Activated T-cell treated with anti-CD3 and anti-CD28 coated beads, Interleukin-2, amount 50 U/mL, for 24 hours (primary cell): ENCODE measurements at places on chromosomes 2 and 18.

GRCh38 chr2:152292991-152293390 is 42.0 kb upstream of the FMNL2 start:
- DNase-seq: no peak

DNA sequence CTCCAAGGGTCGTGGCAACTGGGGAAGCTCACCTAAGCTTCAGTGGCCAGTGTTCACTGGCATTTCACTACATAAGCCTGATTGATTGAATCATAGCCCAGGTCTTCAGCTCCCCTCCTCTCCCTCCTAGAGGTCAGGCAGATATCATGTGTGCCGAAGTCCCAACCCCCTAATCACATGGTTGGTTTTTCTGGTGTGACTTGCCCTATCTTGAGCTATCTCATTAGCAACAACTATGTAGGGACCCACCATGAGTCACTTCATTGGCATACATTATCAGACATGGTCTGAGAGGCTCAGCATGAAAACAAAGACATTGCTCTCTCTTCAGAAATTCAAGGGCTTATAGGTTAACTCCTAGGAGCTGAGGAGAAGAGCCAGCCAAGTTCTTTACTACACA is 76.8 kb downstream of the LYPD1 start:
- no peak for DNase-seq

- DNase-seq: no peak
These were observed 71.8 kb downstream of the ICOS start for GRCh38 chr2:204008352-204008751.

DNA sequence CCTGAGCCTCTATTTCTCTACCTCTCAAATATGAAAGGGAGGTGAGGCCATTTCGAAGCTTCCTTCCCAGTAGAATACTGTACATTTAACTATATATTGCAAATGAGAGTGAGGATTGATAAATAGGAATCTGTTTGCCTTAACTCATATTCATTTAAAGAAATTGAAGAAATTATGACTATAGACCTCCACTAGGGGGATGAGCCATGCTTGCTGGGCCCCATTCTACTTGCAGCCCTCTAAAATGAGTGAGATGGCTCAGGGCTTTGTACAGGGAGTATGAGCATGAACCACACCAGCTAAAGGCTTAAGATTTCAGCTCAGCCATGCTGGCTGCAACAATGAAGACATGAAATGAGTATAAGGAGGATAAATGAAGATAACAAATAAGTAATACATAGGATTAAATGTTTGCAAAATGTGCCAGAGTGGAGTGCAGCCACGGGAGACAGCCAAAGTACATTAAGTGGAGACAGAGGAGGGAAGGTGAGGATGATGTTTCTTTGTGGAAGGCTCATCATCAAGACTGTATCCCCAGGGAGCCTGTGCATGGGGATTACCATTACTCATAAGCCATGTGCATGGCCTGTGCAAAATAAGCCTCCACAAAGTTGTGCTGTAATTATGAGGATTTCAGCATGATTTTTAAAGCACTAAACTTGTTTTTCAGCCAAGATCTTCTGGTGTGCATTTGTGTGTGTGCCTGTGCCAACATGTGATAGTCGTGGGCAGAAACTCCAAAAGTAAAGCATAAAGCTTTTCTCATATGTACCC is 300.8 kb downstream of the CNTNAP5 start:
- DNase-seq: no peak

- DNase-seq: no peak
These were observed 569.3 kb downstream of the DPP10 start for GRCh38 chr2:115011721-115012120.

DNA sequence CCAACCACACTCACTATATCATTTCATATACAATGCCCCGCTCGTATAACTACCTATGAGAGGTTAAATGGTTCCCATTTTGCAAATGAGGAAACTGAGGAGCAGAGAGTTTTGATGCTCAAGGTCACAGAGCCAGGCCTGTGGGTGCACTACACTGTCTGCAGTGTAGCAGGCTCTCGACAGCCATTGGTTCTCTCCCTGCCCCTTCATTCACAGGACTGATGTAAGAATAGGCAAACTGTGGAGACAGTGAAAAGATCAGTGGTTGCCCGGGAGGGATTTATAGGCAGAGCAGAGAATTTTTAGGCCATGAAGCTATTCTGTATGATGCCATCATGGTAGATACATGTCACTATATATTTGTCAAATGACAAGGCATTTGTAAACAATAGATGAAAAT is 39.0 kb upstream of the LBH start:
- DNase-seq: no peak

DNA sequence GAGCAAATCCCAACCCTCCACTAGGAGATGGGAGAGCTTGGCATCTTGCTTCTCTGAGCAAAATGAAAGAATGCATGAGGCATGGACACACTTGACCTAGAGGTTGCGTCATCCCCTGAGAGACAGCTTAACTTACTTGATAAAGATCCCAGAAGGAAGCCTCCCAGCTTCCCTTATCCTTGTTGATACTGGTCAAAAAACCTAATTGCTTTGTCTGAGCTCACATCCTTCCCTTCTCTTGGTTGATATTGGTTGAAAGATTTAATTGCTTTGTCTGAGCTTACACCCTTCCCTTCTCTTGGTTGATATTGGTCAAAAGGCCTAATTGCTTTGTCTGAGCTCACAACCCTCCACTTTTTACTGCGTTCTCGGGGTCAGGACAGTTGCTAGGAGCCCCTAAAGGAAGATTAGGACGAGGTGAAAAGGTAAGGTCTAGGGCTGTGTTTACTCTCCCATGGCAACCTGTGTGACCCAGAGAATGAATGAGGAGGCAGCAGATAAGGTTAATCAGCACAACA is 12.2 kb upstream of the BOD1L2 start:
- DNase-seq: no peak

- no peak for DNase-seq
These were observed 282.0 kb upstream of the RND3 start for GRCh38 chr2:150769421-150769820.

DNA sequence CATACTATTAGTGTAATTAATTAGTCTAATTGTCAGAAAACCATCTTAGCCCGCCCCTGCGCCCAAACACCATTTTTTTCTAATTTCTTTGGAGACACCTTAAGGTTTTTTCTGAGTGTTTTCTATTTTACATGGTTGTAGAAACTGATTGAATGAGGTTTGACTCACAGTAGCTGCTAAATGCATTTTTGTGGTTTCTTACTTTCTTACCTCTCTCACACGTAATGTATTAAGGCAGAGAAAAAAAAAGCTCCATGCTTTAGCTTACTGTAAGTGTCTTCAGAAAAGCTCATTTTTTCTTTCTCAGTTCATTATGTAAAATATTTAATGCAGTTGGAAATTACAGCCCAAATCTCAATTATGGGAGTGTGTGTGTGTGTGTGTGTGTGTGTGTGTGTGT is 548.5 kb upstream of the LRRTM4 start:
- no peak for DNase-seq

- DNase-seq: peak; percentile 20
These were observed 83.6 kb upstream of the BCL2L11 start for GRCh38 chr2:111037128-111037527.

DNA sequence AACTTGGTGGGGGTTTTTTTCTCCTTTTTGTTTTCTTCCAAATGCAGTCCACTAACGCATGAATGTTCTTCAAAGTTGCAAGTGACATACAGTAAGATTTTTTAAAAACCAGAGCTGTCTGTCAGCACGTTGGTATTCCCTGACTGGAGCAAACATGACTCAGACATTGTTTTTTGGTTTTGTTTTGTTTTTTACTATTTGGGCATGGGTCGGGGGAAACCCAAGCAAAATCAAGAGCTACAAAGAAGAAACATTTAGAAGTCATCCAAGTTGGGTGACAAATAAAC is 726 bp upstream of the CCDC88A start:
- DNase-seq: no peak

DNA sequence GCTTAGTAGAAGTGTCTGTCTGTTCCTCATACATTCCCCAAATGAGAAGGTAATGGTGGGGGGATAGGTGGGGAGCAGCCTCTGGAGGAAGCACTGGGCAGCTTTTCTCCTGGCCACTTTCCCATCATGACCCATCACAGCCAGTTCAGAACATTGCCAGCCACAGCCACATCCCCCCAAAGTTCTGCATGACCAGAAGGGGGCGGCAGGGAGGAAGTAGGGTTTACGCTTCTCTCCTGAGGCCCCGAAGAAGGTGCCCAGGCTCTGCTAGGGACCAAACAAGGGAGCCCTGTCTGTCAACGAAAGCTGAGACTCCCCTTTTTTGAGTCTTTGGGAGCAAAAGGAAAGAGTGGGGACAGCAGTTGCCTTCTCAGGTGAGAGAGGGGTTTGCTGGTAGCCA is 7.7 kb downstream of the IGFBP5 start:
- peak; percentile 47 for DNase-seq

- no peak for DNase-seq
These were observed 194.0 kb upstream of the RBMS1 start for GRCh38 chr2:160687629-160688028.

DNA sequence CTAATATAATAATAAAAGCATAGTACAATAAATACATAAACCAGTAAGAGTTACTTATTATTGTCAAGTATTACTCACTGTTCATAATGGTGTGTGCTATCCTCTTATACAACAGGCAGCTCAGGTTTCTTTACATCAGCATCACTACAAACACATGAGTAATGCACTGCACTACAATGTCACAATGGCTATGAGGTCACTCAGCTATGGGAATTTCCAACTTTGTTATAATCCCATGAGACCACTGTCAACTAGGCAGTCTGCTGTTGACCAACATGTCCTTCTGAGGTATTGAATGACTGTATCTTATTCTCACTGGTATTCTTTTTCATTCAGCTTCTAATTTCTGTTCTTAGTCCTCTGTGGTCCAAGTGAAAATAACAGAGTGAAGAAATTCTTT is 250.4 kb upstream of the DSEL start:
- DNase-seq: no peak

DNA sequence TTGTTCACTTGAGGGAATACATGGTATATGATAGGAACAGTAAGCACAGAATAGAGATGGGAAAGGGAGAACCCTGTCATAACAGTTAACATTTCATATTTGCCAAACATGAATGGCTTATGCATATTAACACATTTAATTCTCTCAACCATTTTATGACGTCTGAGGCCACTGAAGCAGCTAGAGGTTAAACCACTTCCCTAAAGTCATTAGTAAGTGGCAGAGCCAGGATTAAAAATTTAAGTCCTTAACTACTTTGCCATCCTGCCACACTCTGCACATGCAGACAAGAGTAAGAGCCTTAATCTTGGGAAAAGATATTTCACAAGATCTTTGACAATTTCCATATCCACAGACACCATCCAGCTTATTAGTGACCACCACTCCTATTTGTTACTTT is 2.1 kb downstream of the LIPT1 start:
- DNase-seq: no peak

DNA sequence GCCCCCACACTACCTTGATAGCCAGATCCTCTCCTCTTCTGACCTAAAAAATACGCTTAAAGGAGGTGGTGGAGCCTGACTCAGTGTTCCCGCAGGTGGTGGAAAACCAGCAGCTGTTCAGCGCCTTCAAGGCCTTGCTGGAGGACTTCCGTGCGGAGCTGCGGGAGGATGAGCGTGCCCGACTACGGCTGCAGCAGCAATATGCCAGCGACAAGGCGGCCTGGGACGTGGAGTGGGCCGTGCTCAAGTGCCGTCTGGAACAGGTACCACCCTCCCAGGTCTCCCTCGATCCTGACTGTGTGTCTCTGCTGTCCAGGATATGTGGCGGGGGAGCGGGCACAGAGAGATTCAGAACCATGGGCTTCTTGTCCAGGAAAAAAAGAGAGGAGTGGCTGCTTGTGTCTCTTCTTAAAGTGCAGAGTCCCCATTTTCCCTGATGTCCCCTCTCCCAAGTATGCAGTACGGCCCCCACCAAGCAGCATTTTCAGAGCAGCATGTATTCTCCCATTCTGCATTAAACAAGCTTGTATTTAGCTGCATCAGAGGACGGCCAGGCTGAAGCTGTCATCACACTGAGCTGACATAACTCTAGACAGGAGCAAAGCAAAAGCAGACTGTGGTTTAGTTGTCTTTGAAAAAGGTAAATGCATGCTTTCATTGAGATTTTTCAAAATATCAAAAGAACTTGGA is 101.6 kb downstream of the MTCL1 start:
- no peak for DNase-seq

GRCh38 chr2:18435426-18436037 is 124.9 kb downstream of the RDH14 start:
- no peak for DNase-seq

DNA sequence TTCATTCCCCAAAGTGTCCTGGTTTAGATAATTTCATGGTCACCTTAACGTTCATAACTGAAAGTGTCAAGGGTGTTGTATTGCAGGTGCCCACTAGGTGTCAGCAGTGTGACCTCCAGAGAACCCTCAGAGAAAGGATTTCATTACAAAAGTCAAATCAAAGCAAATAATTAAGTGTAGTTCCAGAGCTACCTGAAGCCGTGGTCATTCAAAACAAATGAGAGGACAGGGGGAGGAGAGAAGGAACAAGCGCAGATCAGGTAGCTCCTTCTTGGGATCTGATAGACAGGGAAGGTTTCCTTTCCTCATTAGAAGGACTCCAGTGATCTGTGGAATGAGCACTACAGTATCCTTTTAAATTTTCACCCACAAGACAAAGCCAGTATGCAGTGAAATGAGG is at the start of gene SLC9A4:
TSS of gene SLC9A4 (plus strand) at position 207 of the 400 bp plus-strand sequence. CDS start 534 bp downstream, outside the sequence.
- peak; percentile 64 for DNase-seq

- peak; percentile 33 for DNase-seq
These were observed 1.3 kb downstream of the FMNL2 start for GRCh38 chr2:152336119-152336853.
